ENCODE measurements at places on chromosomes 7 and 10.

DNA sequence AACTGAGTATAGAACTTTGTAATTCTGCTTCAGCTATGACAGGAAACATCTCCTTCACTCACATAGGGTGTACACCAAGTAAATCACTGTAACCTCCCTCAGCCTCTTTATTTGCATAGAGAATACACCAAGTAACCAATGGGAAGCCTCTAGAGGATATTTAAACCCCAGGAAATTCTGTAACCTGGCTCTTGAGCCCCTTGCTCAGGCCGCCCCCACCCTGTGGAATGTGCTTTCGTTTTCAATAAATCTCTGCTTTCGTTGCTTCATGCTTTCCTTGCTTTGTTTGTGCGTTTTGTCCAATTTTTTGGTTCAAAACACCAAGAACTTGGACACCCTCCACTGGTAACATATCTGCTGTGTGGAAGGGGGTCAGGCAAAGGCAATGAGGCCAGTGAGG, 60.2 kb downstream of the CLRN3 start:
- DNase-seq = no peak

DNA sequence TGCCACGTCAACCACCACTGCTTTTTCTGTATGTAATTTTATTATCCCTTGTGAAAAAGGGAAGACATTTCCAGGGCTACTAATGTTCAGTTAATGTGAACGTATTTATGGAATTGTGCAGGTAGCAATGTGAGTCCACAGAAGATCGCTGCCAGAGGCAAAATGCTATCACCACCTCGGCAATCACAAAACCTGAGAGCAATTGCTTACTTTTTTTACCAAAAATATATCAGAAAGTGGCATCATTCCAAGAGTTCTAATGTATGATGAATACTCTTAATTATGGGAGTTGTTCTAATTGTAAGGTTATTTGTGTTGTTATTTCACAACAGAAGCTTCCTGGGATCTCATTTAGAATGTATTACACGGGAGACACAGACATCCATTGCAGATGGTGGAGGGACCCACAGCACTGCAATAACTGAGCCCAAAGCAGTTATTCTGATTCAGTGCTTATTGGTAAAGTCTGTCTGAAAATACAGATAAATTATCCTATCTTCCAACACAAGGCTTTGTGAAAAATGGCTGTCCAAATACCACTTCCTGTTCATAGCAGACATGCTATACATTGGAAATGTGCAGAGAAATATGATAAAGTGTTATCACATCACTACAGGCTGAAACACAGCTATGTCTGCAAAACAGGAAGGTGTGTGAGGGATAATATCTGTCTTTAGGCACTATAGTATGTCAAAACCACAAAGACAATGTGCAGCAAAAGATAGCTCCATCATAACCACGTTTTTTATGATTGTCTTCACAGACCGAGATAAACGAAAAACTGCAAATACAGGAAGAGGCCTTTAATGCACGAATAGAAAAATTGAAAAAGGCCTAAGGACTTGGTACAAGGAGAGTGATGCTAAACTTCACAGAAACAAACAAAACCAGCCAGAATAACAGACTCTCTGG, 102.7 kb downstream of the CABCOCO1 start:
- no peak for DNase-seq

DNA sequence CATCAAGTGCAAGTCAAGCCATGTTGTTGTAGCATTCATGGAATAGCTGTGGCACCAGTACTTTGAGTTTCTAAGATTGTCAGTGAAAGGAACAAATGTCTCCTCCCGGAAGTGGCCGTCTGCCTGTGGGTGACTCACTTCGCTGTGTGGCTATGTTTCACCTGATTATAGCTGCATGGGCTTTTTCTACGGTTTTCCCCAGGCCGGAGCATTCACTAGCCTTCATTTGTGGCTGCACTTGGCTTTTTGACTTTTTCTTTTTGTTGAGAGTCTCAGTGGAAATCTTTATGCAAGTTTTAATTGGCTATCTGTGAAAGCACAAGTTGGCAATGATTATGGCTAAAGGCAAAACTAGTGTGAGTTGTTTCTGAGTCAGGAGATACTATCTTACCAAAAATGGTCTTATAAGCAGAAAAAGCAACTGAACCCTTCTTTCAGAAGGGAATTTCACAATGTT, 35.0 kb downstream of the SRI start:
- no peak for DNase-seq

- DNase-seq = no peak
These were observed at the start of gene CUX1 for GRCh38 chr7:101817471-101818286. Gene CUX1, plus strand, starts transcription at chr7:101817626. Its CDS starts 14 bp downstream, at chr7:101817640.
